ENCODE measurements at places on chromosomes 11 and 22.
A peak's percentile ranks its signal among the peaks of the same experiment; 100 is the strongest.

DNA sequence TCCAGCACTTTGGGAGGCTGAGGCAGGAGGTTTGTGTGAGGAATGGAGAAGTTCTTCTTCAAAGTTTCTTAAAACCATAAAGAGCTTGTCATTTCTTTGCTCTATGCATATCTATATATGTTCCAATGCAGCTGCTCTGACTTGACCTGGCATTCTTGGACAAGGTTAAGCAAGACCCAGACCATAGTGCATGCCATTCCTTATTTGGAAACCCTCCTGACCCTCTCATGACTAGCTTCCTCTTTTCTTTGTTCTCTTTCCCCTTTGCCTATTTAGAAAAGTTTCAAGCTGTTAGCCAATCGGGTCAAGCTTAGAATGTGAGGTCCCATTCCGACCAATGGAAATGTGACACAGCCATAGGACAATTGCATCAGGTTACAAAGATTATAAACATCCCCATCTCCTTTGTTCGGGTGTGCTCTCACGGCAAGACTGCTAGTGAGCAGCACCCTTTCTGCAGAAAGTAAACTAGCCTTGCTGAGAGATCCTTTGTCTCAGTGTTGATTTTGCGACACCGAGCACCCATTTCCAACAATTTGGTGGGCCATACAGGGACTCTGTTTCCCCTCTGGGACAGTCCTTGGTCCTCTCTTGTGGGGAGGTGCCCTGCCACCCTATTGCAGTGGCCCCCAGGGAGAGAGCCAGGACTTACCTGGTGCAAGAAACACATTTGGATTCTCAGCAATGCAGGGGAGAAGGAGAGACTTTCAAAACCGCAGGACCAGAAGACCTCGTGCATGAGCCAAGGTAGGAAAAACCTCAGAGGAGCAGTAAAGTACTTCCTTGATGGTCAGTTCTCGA lies 39.9 kb upstream of the ANO1 start:
- no peak for DNase-seq

DNA sequence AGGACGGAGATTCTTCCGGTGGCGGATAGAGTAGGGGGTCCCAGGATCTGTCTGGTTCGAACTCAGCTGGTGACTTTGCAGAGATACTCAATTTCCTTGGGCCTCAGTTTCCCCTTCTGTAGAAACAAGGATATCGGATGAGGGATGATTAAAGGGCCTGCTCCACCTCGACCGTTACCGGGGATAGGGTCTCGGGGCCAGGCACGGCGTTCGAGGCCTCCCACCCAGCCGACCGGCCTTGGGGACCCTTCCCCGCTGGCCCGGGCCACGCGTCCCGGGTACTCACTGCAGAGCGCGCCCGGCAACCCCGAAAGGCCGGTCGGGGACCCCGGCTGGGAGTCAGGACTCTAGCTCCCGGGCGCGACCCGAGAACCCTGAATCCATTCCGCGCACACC lies 321 bp downstream of the RHBDD3 start:
- no peak for DNase-seq

DNA sequence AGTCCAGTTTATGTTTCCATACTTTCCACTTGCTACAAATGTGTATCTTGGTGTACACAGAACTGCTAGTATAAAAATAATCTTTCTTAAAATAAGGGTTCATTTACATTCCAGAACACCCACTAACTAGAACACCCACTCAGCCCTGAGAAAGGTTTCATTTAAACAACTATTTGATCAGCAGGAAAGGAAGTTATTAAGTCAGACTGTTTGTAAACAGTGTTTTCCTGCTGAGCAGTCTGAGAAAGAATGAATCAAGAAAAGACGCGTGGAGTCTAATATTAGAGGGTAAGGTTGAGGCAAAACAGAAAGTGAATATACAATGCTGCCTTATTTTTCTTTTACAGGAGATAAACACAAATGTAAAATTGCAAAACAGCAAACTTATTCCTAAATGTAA lies 32.7 kb downstream of the NARS2 start:
- DNase-seq = no peak

DNA sequence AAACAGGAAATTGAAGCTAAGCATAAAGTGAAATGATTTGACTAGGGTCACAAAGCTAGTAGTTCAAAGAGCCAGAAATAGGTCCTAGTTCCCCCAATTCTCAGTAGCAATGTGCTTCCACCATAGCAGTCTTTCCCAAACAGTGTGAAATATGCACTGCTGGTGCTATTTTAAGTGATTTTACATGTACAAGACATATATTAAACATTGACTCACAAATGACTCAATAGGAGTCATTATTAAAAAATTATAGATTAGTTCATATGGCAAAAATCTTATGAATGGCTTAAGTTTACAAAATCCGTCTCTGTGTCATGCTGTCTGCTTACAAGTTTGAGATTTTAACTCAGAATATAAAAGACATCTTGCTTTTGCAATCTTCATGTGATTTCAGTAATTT lies 21.4 kb downstream of the KIF18A start:
- no peak for DNase-seq

DNA sequence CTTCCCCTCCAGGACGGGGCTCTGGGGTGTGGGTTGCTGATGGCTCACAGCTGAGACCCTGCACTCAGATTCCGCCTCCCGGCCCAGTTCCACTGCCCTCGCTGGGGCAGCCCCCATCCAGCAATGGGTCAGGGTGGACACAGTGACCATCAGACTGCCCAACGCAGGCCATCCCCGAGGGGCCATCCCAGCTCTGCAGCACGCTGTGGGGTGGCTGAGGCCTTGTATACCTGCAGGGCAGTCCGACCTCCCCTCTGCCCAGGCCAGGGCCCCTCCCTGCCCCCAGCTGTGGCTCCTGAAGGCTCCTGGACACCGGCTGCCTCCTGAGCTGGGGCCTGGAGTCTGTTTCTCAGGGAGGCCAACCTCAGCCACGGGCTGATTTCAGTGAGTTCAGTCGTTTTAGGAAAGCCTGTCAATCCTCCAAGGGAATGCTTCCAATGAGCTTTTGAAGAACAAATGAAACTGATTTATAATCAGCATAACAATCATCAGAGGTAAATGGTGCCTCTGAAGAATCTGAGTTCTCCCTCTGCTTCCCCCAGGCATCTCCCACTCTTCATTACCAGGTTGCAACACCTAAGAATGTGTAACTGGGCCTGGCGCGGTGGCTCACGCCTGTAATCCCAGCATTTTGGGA lies 95.1 kb downstream of the CELSR1 start:
- DNase-seq = no peak

DNA sequence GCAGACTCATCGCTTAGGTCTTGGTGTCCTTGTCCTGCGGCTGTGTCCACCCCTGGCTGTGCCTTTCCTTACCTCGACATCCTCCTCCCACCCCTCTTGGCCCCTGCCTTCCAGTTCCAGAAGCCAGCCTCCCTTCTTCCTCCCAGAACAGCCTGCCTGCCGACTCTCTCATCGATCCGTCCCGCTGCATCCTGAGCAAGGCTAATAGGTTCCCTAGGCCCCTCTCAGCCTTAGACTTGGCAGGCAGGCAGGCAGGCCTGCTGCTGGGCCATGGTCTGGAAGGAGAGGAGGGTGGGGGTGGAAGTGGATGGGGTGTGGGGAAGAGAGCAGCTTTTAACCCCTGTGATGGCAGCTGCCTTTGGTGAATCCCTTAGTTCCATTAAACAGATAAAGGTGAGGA lies 196.7 kb upstream of the TBCEL start:
- DNase-seq = no peak

- DNase-seq = no peak
Measured at GRCh38 chr11:110968348-110969062, 256.3 kb upstream of the ARHGAP20 start.

DNA sequence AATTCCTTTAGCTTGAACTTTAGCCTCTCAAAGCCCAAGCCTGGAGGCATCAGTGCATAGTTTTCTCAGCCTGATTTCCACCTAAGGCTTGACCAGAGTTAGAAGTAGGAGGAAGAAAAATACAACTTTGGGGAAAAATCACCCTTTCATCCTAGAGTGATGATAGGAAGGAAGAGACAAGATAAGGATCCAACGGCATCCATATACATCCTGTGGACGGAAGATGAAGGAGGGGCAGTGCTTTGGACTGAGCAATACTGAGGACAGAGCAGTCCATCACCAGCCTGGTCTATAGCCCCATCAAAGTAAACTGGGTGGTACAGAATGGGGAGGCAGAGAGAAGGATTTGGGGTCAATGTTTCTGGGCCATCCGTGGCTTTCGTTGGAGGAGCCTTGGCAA lies 247.9 kb downstream of the FAM76B start:
- DNase-seq = no peak

- DNase-seq = no peak
Measured at GRCh38 chr11:74949753-74950137, 679 bp downstream of the SPCS2 start.

GRCh38 chr11:802693-803466 lies 2.2 kb downstream of the PIDD1 start:
- no peak for DNase-seq

- no peak for DNase-seq
Measured at GRCh38 chr11:100866453-100866852, 179.4 kb downstream of the ARHGAP42 start.

- DNase-seq = no peak
Measured at GRCh38 chr11:2520736-2521035, 75.9 kb downstream of the KCNQ1 start.

DNA sequence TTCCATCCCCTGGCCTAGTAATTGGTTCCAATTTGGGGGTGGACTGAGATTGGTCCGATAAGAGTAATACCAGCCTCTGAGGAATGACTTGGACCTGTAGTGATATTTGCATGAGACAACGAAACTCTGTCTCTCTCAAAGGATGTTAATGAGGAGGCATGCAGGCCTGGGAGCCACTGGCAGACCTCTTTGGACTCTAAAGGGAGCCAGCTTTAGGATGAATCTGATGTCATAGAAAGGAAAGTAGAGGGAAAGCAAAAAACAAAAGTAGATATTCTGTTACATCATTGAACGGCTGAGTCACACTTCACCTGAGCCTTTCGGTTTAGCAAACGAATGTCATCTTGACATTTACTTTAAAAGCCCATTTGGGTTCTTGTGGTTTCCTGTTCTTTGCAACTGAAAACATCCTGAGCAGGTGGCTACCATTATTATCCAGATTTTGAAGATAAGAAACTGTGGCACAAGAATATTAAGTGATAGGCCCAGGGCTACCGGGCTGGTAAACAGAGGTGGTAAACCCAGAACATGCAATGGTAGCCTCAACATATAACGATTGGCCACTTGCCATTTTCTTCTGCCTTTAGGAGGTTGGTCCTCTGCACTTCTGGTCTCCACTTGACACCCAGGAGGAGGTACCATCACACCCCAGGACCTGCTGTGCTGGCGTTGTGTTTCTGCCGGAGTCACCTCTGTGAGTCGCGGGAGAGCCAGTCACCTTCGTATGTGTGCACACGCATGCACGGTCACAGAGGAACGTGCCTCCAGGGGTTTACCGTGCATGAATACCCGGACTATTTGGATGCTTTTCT lies 42.7 kb downstream of the RTL6 start:
- peak; percentile 56 for DNase-seq

GRCh38 chr11:58059007-58059350 lies 28.2 kb downstream of the OR6Q1 start:
- DNase-seq = no peak

- DNase-seq = no peak
Measured at GRCh38 chr11:4682623-4683419, 14.8 kb downstream of the OR51E2 start.

GRCh38 chr11:47516155-47516554 lies 36.8 kb downstream of the CELF1 start:
- DNase-seq = no peak

- DNase-seq = no peak
Measured at GRCh38 chr22:48697223-48697622, 1130.5 kb downstream of the BRD1 start.

DNA sequence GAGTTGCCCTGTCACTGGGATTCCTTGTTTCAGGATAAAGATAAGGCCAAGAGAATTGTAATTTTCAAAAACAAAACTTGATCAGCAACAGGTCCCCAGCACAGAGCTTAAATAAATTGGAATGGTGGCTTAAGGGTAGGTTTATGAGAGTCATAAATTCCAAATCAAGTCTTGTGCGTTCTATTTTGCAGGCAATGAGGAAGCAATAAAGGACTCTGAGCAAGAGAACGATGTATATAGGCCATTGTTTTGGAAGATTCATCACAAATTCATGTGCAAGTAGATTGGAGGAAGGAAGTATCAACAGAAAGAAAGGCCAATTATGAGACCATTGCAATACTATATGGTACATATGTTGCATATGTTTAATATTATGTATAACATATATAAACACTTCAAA lies 65.7 kb upstream of the PGR start:
- no peak for DNase-seq

- DNase-seq = peak; percentile 8
Measured at GRCh38 chr22:31329453-31330215, 16.5 kb downstream of the PATZ1 start.

DNA sequence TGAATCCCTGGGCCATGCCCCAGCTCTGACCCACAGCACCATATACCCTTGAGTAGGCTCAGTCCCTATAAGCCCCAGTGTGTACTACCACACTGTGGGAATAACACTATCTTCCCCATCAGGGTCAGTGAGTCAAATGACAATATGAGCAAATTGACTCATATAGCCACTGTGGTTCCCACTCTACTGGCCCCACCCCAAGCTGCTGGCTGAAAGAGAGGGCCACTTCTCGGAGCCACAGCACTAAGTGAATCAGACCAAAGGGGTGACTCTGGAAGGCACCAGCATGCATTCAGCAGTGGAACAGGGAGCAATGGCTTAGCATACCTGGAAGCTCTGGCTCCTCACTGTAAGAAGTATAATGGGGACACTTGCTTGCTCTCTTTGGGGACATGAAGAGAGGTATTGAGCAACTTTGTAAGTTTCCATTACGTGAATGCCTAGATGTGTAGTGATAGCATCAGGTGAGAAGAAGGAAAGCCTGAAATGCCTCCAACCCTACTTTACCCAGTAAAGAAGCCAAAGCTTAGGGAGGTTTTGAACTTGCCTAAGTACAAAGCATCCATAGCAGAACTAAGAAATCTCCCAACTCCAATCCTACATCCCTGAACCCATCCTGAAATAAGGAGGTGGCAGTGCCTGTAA lies 13.5 kb downstream of the CD59 start:
- no peak for DNase-seq

DNA sequence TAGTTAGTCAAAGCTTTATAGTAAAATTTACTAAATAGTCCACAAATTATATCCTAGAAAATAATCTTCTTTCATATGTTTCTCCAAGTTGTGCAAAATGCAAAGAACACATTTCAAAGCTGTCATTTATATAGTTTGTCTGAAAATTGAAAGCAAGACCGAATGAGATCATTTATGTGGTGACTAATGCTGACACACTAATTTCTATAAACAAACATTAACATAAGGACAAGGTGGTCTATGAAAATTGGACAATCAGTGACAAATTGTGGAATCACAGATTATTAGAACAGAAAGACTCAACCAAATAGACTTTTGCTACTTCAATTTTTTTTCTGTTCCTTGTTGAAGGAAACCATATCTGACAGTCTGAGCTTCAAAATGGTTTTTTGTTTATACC lies 1056.1 kb downstream of the LRRC4C start:
- DNase-seq = no peak

- DNase-seq = no peak
Measured at GRCh38 chr11:44624761-44625221, 59.3 kb downstream of the CD82 start.
